ENCODE measurements at places on chromosomes 13 and 19.

DNA sequence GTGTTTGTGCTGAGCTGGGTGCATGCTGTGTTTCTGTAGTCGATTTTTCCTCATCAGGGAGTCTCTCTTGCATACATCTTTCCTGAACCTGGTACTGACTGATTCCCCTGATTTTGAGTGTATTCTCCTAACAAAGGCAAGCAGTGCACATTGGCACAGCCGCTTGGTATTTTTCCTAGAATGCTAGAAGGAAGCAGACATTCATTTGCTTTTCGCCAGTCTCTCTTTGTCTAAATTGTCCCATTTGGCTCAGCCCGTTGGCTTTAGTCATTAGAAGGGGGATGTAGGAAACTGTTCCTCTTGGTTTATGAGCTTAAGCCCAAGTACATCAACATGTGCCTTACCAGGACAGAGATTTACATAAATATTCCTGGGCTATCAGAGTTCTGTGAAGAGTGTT is 266.1 kb upstream of the TMTC4 start:
- DNase-seq = no peak

GRCh38 chr13:36480726-36481427 is 48.6 kb downstream of the CCNA1 start:
- DNase-seq = no peak

GRCh38 chr19:6721773-6722172 is 1.3 kb upstream of the C3 start:
- no peak for DNase-seq

DNA sequence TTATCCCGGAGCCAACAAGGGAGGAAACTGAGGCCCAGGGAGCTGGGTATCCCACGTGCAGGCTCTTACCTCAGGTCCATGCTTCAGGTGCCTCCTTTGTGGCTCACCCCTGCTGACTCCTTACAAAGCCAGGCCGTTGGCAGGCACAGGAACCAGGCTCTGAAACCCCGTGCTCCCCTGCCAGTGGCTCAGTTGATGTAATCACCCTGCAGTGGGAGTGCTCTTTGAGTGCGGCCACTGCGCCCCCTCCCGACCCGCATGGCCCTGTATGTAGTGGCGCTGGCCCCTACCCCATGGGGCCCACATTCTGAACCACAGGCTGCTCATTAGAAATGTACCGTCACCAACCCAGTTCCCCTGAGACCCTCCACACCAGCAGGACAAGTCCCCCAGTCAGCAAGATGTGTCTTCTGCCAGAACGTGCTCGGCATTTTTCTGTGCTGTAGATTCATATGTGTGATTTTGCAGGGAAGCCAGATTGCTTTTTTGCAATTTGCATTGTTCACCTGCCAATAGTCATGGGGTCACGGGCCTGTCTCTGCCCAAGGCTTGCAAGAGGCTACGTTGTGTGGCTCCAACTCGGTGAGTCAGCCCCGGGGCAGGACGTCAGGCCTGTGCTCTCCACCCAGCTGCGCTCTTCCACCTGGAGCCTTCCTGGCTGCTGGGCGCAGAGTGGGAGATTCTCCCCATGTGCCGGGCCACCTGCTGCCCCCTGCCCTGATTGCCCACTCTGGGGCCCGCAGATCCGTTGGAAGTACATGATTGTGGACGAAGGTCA is 60.3 kb downstream of the SMARCA4 start:
- DNase-seq = no peak

DNA sequence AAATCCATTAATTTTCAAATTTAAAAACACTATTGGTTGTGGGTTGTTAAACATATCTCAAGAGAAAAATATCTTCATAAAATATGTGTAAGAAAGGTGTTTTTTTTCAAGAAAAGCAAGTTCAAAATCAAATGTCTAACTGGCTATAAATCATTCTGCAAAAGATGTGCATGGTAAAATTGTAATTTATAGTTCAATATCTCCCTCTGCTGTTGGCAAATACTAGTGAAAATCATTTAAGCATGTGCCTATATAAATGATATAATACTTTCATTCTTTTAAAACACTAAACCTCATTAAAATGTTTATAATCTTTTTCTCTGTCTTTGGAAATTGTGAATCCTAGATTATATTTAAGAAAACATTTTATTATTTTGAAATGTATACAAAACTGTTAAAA is 17.2 kb upstream of the SLITRK6 start:
- no peak for DNase-seq

GRCh38 chr13:97353927-97354675 is 79.9 kb upstream of the RAP2A start:
- no peak for DNase-seq

GRCh38 chr13:111546921-111547675 is 226.7 kb downstream of the TEX29 start:
- DNase-seq = no peak

DNA sequence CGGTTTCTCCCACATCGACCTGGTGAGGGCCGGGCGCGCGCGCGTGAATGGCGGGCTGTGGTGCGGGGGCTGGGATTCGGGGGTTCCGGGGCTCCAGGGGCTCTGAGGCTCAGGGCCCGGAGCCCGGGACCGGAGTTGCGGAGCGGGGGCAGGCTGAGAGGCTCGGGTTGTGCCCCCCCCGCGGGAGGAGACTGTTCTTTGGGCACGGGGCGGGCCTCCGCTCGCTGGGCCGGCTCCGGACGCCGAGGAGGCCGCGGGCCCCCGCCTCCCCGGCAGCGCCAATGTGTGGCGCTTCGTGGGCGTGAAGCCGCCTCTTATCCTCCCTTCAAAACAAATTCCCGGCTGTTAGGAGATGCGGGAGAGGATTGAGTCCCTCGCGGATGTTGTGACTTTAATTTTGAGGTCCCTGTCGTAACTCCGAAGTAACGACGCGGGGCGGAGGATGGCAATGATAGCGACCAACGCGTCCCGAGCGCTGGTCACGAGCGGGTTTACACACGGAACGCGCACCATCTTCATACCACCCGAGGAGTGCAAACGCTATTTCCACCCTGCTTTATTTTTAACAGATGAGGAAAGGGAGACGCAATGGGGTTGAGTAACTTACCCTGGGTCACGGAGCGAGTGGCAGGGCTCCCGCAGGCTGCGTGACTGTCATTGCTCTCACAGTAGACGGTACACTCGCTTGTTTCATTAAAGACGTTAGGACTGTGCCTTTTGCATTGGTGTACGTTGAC is 536 bp downstream of the UBA2 start:
- DNase-seq = no peak

GRCh38 chr19:18083929-18084684 is 2.6 kb downstream of the IL12RB1 start:
- no peak for DNase-seq

GRCh38 chr19:30148039-30148790 is 206.2 kb downstream of the URI1 start:
- no peak for DNase-seq

DNA sequence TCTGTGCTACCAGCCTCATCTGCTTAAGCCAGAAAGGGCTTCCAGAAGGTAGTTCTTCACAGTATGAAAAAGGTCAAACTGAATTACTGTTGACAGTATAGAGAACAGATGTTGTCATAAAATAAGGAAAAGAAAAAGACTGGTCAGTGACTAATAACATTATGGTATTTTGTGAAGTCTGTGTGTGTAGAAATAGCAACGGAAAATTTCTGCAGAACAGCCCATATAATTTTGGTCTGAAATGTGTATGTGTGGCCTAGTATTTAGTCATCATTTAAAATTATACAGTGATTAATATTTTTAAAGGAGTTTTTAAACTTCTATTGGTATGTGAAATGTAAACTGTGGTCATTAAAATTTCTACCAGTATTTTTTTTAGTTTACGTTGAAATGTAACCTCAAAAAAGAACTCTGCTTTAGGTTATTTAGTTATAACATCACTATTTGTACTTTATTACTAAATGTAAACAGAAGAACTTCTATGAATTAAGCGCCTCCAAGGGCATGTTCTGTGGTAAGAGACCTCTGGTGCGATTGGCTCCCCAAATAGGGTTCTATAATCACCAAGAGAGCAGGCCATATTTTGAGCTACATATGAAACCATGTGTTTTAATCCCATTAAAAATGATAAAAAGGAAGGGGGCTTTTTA is 3.3 kb upstream of the GPR183 start:
- DNase-seq = no peak

DNA sequence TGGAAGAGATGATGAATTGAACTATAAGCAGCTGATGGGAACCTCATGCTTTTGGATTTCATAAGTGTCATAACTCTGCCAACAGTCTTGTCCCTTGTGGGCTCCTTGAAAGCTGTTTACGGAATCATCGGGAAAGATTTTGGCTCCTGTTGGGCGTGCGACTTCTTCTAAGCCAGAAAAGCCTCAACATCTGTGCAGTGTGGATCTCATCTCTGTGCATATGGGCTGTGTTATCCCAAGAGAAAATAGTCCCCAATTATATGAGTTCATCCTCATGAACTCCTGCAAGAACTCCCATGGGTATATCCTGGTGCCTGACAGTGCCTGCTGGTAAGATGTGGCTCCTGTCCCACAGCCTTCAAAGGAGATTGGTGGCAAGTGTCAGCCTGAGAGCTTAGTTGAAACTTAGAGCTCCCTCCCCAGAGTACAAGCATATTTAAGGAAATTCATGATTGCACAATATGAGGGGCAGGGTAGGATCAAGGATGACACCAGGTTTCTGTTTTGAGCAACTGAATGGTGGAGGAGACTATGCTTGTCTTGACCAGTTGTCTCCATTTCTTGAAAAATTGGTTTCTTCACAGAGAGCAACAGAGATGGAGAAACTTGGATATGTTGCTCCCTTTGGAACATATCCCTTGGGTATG is 243.5 kb downstream of the ITGBL1 start:
- no peak for DNase-seq

GRCh38 chr19:19597809-19598306 is 20.6 kb downstream of the PBX4 start:
- DNase-seq = no peak

DNA sequence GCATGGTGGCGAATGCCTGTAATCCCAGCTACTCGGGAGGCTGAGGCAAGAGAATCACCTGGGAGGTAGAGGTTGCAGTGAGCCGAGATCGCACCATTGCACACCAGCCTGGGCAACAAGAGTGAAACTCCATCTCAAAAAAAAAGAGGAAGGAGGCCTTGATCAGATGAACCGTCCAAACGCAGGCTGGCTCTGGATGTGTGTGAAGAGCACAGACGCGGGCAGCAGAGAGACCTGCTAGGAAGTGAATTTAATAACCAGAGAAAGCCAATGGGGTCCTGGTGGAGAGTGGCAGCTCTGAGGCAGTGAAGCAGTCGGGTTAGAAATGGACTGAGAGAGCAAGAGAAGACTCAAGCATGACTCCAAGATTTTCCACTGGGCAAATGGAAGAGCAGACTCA is 136.5 kb downstream of the RNF17 start:
- no peak for DNase-seq

DNA sequence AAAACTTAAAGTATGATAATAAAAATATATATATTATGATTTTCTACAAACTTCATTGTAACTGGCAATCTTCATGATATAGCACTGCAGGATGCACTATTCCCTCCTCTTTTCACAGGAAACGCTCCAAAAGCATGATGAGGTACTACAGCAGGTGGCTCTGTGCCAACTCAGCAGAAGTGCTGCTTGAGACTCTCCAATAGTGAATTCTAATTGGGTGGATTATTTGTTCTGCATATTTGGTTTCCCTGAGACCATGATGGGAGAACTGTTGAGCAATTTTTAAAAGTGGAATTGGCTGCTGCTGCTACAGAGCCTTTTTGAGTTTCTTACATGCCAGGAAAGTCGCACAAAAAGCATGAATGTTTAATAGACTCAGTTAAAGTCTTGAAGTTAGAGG is 1782.4 kb upstream of the PCDH20 start:
- no peak for DNase-seq

DNA sequence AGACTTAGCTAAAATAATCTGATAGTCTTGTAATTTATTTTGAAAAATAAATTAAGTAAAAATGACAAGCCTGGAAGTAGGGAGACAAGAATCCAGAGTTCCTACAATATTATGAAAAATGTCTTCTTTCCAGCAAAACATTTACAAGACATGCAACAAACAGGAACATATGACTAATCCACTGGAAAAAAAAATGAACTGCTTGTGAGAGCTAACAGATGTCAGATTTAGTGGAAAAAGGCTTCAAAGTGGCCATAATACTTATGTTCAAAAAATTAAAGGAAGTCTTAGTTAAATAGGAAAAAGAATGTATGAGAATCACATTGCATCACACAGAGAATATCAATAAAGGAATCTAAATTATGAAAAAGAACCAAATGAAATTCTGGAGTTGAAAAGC is 2082.0 kb upstream of the PCDH20 start:
- no peak for DNase-seq

GRCh38 chr19:11296264-11296663 is 304 bp downstream of the TSPAN16 start:
- no peak for DNase-seq

- DNase-seq = no peak
Observed at GRCh38 chr13:95745289-95745688, 68.3 kb downstream of the DNAJC3 start.

GRCh38 chr19:28258829-28259228 is 954.1 kb downstream of the UQCRFS1 start:
- DNase-seq = no peak

- DNase-seq = no peak
Observed at GRCh38 chr13:112846411-112847115, 122.5 kb upstream of the MCF2L start.
